ENCODE measurements at places on chromosomes 3 and 15. TPM values are rescaled to one million over a fixed set of nuclear protein-coding genes. Genes with fewer than 3 reads are reported as not detected.

- H3K27me3 ChIP-seq: no peaks in the 10 kb centered on the region
- peaks cover 33% of the 10 kb centered on the region for H3K4me1 ChIP-seq
- H3K27ac ChIP-seq: peak overlapping the region; percentile 80
- DNase-seq: no peak
Observed at GRCh38 chr15:42456531-42456930, 34.4 kb downstream of the ZNF106 start.

GRCh38 chr3:133112666-133113065 lies 74.5 kb downstream of the TMEM108 start:
- no peak for DNase-seq
- no peaks in the 10 kb centered on the region for H3K36me3 ChIP-seq
- no peak overlapping the region for H3K4me3 ChIP-seq
- H3K27ac ChIP-seq: no peak overlapping the region
- no peaks in the 10 kb centered on the region for H3K27me3 ChIP-seq
- no peaks in the 10 kb centered on the region for H3K4me1 ChIP-seq

C3orf70 gene
- 1.0 TPM for total RNA-seq

- H3K36me3 ChIP-seq: peaks cover 16% of the 10 kb centered on the region
- H3K27me3 ChIP-seq: no peaks in the 10 kb centered on the region
- no peak overlapping the region for H3K4me3 ChIP-seq
Observed at GRCh38 chr15:41263891-41264351, 32.9 kb downstream of the CHP1 start.

GRCh38 chr15:58203537-58203936 lies 65.4 kb downstream of the AQP9 start:
- no peaks in the 10 kb centered on the region for H3K36me3 ChIP-seq
- DNase-seq: no peak
- H3K27me3 ChIP-seq: no peaks in the 10 kb centered on the region
- no peak overlapping the region for H3K27ac ChIP-seq
- H3K4me3 ChIP-seq: no peak overlapping the region

GRCh38 chr3:172607305-172608121 lies 84.3 kb upstream of the TNFSF10 start:
- no peak for DNase-seq
- no peaks in the 10 kb centered on the region for H3K36me3 ChIP-seq
- H3K4me1 ChIP-seq: peaks cover 8% of the 10 kb centered on the region
- peak overlapping the region; percentile 5 for H3K27ac ChIP-seq
- no peaks in the 10 kb centered on the region for H3K27me3 ChIP-seq

- DNase-seq: no peak
- H3K27ac ChIP-seq: no peak overlapping the region
- no peaks in the 10 kb centered on the region for H3K4me1 ChIP-seq
- H3K27me3 ChIP-seq: no peaks in the 10 kb centered on the region
- no peak overlapping the region for H3K4me3 ChIP-seq
Observed at GRCh38 chr15:96042734-96043224, 287.7 kb upstream of the NR2F2 start.

WDR53 gene
- 1.00 TPM for total RNA-seq

DNA sequence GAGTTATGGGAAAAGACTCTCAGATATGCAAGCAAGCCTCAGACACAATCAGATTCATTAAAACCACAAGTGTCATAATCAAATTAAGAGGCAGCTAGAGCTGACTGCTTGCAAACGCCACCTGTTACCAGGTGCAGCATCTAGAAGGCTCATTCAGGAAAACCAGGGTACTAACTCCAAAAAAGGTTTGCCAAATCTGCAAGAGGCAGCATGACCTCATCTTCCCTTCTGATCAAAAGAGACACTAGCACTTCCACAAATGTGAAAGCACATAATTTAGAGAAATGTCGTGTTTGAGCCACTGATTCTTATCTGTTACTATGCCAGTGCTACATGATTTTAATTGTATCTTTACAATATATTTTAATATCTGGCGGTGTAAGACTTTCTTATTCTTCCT lies 123.3 kb upstream of the NANOGP8 start:
- no peaks in the 10 kb centered on the region for H3K4me1 ChIP-seq
- DNase-seq: no peak
- H3K27ac ChIP-seq: no peak overlapping the region
- H3K4me3 ChIP-seq: no peak overlapping the region
- H3K27me3 ChIP-seq: no peaks in the 10 kb centered on the region

DNA sequence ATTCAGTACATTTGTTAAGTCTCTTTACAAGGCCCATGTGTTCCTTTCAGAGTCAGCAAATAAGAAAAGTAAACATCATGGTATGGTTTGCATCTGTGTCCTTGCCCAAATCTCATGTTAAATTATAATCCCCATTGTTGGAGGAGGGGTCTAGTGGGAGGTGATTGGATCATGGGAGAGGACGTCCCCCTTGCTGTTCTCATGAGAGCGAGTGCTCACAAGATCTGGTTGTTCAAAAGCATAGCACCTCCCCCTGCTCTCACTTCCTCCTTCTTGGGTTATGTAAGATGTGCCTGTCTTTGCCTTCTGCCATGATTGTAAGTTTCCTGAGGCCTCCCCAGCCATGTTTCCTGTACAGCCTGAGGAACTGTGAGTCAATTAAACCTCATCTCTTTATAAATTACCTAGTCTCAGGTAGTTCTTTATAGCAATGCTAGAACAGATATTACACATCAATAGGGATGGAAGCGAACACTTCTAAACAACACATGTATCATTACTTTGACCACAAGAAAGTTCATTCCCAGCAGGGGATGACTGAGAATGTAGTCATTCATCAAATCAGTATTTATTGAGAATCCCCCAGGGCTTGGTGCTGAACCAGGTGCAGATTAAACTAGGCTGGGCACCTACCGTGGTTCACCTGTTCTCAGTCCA lies 4.1 kb downstream of the EFCAB12 start:
- peak; percentile 59 for DNase-seq
- no peaks in the 10 kb centered on the region for H3K36me3 ChIP-seq

All from upper lobe of left lung (tissue), 6 donors.